ENCODE measurements at places on chromosomes 4 and X.
A peak's percentile ranks its signal among the peaks of the same experiment; 100 is the strongest.

DNA sequence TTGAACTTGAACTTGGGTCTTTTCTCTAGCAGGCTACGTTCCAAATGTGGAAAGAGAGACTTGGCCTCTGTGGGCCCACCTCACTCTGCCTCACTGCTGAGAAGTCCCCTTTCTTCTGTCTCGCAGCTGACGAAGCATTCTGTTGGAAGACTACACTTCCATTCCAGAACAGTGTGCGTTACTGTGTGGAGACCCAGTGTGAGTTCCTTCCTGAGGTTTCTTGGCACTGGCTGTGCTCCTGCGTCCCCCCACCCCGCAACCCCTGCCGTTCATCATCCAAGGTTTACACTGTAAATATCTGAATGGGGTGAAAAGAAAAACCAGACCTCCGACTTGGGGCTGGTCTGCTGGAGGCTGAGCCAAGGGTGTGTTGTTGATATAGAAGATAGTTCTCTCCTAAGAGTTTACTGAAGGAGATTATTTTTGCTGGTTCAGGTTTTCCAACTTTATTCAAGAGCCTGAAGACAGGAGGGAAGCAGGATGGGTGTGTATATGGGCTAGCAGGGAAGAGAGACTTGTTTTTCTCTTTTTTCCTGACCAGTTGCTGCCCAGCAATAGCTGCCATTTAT lies 34.7 kb downstream of the NHSL2 start:
- DNase-seq: no peak

GRCh38 chr4:89519771-89520320 lies 212.2 kb upstream of the GPRIN3 start:
- DNase-seq: no peak

DNA sequence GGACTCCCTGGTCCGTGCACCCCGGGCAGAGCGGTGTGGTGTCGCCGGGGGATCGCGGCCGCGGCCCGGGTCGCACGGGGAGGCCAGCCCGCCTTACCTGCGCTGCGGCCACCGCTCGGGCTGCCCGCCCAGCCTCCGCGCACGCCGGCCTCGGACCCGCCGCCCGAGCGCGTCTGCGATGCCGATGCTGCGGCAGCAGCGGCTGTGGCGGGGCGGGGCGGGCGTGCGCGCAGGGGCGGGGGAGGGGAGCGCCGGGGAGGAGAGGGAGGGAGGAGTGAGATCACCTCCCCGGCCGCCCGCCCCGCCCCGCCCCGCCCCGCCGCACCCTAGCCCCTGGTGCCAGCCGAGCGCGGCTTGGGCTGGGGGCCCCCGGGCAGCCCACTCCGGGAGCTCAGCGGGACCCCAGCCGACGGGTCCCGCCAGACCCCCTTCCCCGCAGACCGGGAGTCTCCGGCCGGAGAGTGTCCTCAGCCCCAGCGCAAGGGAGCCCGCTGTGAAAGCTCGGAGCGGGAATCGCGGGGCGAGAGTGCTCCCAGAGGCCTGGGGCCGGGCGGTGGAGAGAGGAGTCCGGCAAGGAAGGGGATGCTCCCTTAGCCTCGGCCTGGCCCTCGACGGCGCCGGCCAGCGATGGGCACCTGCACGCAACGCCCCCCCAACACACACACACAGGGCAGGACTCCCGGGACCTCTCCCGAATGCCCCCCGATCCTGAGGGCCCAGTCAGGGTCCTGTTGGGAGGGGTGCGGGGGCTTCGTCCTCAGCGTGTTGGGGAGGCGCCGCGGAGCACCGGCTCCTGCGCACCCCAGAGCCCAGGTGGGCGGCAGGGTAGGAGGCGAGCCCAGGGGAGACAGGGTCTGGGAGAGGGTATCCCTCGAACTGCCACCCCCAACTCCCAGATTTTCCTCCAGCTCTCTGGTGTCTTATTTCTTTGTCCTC lies at the start of gene L1CAM:
L1CAM (minus strand) TSS at position 206 of the 936 bp plus-strand sequence. CDS start 10,337 bp downstream, outside the sequence.
- peak; percentile 20 for DNase-seq

GRCh38 chr4:66837279-66837922 lies 707.9 kb downstream of the CENPC start:
- no peak for DNase-seq

DNA sequence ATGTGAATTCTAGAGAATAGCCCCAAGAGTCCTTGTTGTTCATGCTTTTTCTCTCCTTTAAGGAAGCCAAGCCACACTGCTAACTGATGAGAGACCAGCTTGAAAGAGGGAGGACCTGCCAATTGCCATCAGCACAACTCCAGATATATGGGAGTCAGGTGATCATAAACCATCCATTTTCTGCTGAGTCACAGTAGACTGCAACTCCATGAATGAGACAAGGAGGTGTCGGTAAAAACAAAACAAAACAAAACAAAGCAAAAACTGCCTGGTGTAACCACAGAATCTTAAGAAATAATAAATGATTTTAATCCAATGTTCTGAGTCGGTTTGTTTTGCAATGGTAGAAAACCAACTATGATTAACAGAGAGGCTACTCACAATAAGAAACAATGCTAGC lies 837.3 kb downstream of the PCDH7 start:
- no peak for DNase-seq

GRCh38 chr4:169622566-169622965 lies 2.2 kb downstream of the CLCN3 start:
- no peak for DNase-seq
